DMS79 (cell line): ENCODE measurements at places on chromosomes 3 and 15.

- DNase-seq = no peak
Measured at GRCh38 chr3:64104006-64104405, 80.7 kb upstream of the PSMD6 start.

GRCh38 chr3:30075514-30075913 lies 530.9 kb upstream of the TGFBR2 start:
- no peak for DNase-seq

- no peak for DNase-seq
Measured at GRCh38 chr3:174541708-174542315, 317.3 kb upstream of the NAALADL2 start.

DNA sequence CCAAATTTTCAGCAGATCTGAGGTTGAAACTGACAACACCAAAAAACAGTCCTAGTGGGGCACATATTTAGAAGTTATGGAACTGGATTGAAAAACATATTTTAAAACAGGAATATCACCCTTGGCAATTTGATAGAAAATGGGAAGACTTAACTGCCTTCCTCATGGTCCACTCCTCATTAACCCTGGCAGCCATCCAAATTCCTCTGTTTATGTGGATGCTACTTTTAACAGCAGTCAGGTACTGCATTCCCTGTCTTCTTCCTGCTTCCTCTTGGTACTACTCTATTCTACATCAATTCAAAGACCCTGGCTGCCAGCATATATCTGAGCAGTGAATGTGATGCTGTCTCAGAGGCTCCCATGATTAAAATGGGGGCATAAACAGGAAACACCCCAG lies 54.3 kb downstream of the PDE8A start:
- no peak for DNase-seq

DNA sequence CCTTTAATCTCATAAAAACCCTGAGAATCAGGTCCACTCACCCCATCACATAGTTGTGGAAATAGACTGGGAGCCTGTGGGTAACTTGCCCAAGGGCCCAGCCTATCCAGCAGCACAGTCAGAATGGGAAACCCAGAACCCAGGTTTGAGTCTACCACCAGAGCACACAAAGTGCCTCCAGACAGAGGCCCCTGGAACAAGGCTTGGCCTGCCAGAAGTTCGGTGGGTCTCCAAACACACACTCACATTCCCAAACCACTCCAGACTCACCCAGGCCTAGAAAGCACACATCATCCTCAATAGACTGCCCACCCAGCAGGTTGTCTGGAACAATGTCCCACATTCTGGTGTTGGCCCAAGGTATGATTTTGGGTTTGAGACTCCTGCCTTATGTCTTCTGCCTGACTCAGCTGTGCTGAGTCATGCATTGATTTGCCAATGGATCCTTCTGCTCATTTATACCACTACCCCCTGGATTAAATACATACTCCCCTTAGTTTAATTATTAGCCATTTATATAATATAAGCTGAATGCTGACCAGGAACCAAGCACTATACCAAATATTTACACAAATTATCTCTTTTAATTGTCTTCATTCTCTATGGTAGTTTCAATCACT lies 4.5 kb downstream of the SLC12A8 start:
- DNase-seq = no peak

DNA sequence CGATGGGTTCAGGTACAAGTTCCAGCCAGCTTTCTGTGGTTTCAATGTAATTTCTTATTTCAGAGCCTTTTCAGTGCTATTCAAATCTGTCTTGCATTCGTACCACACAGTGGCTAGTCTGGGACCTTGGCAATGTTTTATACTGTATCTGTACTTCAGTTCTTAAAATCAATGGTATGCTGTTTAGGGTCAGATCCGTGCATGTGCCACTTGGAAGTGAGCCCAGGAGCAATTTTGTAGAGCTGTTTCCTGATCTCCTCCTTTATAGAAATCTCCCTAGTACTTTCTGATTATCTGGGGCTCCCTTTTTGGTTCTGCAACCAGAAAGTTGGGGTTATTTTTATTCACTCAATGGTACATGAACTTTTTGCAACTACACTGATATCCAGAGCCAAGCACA lies 59.5 kb upstream of the NDUFB4 start:
- DNase-seq = no peak

- no peak for DNase-seq
Measured at GRCh38 chr15:40754574-40754882, 526 bp downstream of the RMDN3 start.

DNA sequence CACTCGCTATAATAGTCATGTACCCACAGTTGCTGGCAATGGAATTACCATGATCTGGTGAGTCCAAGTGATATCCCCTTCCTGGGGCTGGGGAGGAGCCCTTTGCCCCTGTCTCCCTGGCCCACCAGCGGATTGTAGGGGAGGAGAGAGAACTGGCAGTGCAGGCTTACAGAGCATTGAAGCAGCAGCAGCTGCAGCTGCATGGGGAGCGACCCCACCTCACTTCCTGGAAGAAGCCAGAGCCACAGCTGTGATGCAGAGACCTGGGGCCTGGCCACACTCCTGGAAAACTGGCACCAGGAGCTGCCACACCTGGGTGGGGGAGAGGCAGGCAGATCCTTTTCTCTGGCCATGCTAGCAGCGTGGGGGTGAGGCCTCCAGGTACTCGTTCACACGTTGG lies 300.1 kb upstream of the PROK2 start:
- DNase-seq = no peak

DNA sequence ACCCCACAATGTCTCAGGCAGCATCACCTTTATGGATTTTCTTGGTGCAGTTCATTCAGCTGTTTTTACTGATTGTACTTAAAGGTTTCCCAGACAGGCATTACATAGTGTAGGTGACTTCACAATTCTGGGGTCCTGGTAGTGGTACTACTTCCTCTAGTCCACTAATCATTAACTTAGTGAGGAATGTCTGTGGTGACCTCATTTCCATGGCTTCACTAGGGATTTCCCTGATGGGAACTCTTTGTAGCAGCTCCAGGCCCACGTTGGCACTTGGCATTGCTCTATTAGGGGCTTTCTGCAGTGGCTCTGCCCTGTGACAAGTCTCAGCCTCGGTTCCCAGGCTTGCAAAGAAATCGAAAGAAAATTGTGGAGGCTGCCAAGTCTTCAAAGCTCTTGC lies 48.1 kb upstream of the NPAP1 start:
- no peak for DNase-seq

DNA sequence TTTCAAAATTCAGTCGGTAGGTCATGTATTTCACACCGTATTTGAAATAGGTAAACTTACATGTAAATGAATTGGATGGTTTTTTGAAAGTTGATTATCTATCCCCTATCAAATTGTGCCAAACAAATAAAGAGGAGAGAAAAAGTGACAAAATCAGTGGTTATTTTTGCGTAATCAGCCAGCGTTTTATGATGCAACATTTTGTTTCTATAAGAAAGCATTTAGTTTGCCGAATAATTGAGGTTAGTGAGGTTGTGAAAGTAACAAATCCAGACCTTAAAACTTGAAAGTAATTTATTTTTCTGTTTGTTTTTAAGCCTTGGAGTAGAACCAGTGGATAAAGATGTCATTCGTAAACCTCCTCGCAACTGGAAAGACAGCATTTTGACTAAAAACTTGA lies 29.3 kb downstream of the ASTE1 start:
- no peak for DNase-seq

GRCh38 chr3:72756900-72757299 lies 91.3 kb downstream of the SHQ1 start:
- DNase-seq = no peak

- DNase-seq = no peak
Measured at GRCh38 chr3:186476044-186476468, 68.1 kb downstream of the CRYGS start.
